ENCODE measurements at places on chromosomes 1 and 21.

- DNase-seq = no peak
Measured at GRCh38 chr1:101971304-101971703, 25.4 kb downstream of the OLFM3 start.

GRCh38 chr1:227786673-227787512 lies 28.6 kb upstream of the PRSS38 start:
- DNase-seq = no peak

DNA sequence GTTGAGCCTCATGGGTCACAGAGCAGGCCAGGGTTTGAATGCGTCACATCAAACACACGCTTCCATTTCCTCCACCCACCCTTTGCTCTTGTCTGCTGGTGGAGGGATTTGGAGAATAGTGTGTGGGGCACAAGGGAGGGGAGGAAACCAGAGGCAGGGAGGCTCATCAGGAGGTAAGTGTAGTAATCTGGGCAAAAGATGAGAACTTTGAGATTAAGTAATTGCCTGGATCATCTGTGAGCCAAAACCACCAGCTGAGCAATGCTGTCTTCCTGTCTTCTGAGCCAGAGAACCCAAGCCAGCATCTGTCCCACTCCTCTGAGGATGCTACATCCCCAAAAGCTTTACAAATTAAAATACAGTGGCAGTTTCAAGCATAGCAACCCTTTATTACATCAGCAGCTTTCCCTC lies 45.2 kb downstream of the C8B start:
- DNase-seq = no peak

DNA sequence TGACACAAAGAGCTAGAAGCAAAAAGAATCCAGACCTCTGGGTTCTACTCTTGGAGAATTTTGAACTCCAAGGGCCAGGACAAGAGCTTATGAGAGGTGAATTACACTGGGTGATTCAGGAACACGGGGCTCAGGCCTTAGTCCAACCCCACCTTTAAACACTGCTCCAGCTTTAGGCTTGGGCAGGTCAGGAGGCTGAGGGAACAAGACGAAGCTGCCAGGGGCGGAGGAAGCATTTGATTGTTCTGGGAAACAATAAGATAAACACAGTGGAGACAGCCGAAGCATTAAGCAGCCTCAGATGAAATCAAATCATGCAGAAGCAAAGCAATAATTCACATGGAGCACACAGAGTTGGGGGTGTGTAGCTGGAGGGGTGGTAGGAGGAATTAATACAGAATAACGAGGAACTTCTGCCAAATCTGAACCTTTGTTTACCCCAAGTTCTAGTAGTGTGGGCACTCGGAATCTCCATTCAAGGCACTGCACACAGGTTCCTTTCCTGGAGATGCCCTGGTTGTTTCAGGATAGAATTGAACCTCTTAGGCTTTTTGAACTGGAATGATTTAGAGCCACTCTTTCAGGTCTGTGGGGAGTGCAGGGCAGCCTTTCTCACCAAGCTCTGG lies 93.2 kb downstream of the PLXNA2 start:
- no peak for DNase-seq

DNA sequence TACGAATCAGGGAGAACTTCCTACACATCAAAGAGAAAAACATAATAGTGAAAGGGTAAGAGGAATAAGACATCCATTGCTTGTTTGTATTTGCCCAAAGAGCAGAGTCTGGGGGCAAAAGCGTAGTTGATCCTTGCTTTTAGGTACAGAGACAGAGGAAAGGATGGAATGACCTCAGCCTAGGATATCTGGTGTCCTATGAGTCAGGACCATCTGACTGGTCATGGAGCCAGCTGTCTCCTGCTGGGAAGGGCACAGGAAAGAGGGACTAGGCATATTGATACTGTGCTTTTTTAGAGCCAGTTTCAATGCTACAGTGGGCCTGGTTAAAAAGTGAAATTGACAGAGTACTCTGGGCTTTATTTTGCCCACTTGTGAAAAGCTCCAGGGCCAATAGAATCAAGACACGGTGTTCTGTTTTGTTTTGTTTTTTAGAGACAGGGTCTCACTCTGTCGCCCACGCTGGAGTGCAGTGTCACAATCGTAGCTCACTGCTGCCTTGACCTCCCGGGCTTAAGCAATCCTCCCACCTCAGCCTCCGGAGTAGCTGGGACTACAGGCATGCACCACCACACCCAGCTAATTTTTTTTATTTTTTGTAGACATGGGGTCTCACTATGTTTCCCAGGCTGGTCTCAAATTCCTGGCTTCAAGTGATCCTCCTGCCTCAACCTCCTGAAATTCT lies 3.2 kb downstream of the PLEKHO1 start:
- DNase-seq = no peak

DNA sequence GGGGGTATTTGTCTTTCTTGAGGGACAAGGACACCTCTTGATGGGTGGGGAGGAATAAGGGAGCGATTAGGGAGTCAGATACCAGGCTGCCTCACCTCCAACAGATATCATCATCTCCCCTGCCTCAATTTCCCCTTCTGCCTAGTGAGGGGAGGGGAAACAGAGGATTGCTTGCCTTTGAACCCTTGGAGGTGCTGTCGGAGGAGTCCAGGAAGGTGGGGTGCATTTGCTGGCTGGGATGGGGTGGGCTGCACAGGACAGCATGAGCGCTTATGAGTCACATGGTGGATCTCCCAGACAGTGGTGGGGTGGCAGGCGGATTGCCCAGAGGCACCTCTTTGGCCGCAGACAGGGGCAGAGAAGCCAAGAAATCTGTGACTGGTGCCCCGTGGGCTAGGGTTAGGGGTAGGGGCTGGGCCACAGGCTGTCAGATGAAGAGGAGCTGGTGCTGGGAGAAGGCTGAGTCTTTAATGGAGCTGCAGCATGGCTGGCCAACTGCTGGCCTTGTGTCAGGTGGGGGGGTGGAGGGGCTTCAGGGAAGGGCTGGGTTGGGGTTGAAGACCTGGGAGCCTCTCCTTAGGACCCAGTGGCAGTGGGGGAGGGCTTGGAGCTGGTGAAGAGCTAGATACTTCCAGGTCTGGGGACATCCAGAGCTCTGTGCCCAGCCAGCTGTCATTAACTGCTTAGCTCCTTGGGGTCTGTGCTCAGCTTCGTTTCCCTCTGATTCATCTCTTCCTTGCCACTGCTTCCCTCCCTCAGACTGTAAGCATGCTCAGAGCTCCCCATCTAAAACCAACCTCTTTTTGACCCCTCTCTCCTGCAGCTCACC lies 7.0 kb upstream of the ADORA1 start:
- DNase-seq = no peak

- DNase-seq = no peak
Measured at GRCh38 chr21:42347601-42348327, 3.0 kb downstream of the TFF2 start.

- DNase-seq = no peak
Measured at GRCh38 chr21:33685613-33686197, 43.4 kb downstream of the ITSN1 start.

GRCh38 chr1:107464827-107465226 lies 324.0 kb downstream of the NTNG1 start:
- DNase-seq = no peak

GRCh38 chr1:246308533-246309075 lies 198.5 kb downstream of the SMYD3 start:
- no peak for DNase-seq

GRCh38 chr1:5576011-5576672 lies 416.1 kb downstream of the NPHP4 start:
- no peak for DNase-seq

DNA sequence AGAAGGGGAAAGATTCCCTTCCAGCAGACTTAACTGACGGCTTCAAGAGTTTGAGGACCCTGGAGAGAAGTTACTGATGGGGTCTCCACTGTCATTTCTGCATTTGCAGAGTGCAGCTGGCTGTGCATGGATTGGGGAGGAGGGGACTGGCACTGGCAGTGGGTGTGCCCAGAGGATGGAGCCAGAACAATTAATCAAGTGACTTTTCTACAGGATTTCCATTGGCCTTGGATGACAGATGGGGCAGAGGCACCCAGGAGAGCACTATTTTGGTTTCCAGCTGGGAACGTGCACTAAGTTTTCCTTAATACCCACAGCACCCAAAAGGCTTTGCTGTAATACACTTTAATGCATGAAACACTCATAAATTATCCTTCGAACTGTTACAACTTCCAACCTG lies 1.3 kb downstream of the NGF start:
- no peak for DNase-seq

GRCh38 chr1:203304919-203305808 lies at the start of gene BTG2:
Gene BTG2 (plus strand): TSS chr1:203305519. CDS start chr1:203305607, 88 bp downstream.
- DNase-seq = peak; percentile 91

DNA sequence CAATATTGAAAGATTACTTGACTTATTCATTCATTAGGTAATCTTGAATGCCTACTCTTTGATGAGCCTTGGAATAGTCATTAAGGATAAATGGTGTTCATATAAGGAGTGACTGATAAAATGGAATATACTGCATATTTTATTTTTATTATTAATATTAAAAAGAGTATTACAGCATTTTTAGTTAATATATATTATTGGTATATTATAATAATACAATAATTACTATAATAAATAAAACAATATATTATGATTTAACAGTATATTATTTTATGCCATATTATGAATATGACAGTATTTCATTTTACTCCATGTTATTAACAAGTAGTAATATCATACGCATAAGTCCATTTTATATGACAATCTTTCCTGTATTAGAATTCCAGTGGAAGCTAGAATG lies 490.8 kb upstream of the NFIA start:
- DNase-seq = no peak

GRCh38 chr1:100087396-100087795 lies 45.3 kb downstream of the SASS6 start:
- no peak for DNase-seq

DNA sequence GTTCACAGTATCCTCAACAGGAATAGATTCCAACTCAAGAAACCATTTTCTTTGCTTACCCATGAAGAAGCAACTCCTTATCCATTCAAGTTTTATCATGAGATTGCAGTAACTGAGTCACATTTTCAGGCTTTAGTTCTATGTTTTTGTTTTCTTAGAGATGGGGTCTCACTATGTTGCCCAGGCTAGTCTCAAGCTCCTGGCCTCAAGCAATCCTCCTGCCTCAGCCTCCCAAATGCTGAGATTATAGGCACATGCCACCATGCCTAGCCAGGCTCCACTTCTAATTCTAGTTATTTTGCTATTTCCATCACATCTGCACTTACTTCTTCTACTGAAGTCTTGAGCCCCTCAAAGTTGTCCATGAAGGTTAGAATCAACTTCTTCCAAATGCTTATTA lies 143.3 kb upstream of the HP1BP3 start:
- no peak for DNase-seq

GRCh38 chr1:204728045-204728444 lies 42.5 kb upstream of the LRRN2 start:
- DNase-seq = no peak

GRCh38 chr1:183304440-183305107 lies 113.6 kb downstream of the NMNAT2 start:
- DNase-seq = peak; percentile 64

DNA sequence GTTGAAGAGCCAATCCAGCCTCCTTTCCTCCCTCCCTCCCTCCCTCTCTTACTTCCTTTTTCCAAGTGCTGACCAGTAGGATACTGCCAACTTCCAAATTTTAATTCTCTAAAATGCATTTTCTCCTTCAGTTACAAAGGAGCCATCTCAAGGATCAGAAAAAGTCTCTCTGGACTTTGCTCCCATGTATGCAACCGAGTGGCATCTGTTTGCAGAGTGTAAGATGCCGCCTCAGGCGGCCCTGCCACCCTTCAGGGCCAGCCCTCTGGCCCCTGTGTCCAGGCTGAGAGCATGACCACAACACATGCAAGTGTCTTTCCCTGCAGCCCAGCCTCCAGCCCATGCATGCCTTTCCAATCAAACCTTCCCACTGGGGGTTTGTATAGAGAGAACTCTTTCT lies 205.3 kb upstream of the RAB4A start:
- no peak for DNase-seq

DNA sequence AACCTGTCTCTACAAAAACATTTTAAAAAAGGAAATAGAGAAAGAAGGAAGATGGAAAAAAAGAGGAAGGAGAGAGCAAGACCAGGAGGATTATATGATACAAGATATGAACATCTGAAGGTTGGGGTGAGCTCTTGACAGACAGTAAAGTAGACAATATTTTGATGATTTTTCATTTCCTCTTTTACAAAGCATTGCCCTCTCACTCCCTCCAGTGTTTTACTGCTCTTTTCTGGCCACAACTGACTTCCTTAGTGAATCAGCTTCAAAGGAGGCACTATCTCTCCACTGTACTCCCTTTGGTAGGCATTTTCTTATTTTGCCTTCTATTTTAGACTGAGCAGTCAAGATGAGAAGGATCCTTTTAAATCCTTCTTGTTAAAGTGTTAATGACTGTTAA lies 296.7 kb downstream of the KCTD3 start:
- DNase-seq = no peak

- DNase-seq = no peak
Measured at GRCh38 chr21:44984428-44984791, 44.6 kb downstream of the SLX9 start.

GRCh38 chr1:40386359-40386723 lies 12.8 kb downstream of the SMAP2 start:
- no peak for DNase-seq

DNA sequence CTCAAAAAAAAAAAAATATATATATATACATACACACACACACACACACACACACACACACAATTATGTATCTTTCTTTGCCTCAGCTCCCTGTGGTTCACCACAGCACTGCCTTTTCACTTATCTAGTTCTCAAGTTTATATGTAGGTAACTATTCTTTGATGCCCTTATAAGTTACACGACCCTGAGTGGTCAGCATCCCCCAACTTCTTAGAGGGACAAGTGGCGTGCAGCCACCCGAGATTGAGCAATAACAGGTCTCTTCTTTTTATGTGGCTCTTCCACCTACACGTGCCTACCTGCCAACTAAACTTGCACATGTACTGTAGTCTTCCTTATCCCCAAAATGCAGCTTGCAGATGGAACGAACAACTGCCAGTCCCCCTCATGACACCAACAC lies 120.8 kb downstream of the GABPA start:
- no peak for DNase-seq

DNA sequence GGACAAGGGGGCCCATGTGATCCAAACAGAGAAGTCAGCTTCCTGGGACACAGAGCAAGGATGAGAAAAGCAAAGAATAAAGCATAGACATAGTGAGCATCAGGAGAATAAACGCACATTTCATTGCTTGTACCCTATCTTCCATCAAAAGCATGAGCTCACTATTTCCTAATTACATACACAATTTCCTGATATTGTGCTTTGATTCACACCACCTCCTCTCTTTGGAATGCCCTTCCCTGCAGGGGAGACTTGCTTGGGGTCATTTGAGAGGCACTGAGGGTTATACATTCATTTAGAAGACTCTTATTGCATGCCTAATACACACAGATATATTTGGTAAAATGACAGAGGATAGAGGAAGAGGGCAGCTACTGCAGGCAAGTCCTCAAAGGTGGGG lies 185.4 kb downstream of the SEC16B start:
- no peak for DNase-seq

DNA sequence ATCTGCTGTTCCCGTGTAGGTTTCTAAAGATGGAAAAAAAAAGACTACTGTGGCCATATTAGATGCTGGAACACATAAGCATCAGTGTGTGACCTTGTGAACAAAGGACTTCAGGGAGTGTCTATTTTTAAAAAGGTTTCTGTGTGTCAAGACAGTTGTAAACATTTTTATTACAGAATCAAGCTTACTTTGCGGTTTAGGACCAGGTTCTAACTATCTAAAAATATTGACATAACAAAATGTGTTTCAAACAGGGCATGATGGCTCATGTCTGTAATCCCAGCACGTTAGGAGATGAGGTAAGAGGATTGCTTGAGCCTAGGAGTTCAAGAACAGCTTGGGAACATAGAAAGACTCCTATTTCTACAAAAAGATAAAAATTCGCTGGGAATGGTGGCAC lies 7.1 kb upstream of the DDI2 start:
- DNase-seq = peak; percentile 26

- no peak for DNase-seq
Measured at GRCh38 chr21:36913247-36914169, 53.0 kb downstream of the HLCS start.

All from SHP77 treated with DMSO at 0.1 percent for 48 hours (cell line).